ENCODE measurements at places on chromosomes 4 and X.
A peak's percentile ranks its signal among the peaks of the same experiment; 100 is the strongest.

DNA sequence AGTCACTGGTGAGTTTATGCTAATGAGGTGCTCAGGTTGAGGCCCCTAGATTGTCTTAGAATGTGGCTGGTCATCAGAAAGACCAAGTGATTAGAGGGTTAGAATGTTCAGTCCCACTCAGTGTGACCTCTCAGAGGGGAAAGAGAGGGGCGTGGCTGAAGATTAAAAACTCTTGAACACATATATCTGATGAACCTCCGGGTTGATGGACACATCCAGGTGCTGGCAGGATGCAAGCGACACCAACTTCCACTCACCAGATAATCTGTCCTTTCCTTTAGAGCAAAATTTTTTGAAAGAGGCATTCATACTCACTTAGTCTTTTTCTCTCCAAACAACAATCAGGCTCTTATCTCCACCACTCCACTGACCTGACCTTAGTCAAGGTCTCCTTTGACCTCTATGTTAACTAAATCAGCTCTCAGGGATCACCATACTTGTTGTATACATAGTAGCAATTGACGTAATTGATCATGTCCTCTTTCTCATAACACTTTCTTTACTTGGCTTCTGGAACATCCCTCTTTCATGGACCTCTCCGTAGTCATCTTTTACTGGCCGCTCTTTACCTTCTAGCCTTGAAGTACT is 14.2 kb downstream of the FAM47E start:
- no peak for DNase-seq

DNA sequence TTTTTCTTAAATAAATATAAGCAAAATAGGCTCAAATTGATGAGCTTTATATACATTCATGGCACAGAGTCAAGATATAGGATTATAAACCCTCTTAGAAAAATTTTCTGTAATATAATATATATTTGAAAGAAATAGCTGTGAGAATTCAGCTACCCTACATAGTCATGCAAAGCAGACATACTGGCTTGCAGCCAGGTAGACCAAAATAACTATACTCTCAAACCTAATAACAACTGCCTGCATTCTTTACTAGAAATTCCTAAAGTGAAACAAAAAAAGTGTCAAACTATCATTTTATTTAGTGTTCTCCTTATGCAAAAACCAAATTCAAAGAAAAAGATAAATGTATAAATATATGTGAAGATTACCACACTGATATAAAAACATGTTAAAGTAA is 1390.2 kb downstream of the C4orf33 start:
- no peak for DNase-seq

DNA sequence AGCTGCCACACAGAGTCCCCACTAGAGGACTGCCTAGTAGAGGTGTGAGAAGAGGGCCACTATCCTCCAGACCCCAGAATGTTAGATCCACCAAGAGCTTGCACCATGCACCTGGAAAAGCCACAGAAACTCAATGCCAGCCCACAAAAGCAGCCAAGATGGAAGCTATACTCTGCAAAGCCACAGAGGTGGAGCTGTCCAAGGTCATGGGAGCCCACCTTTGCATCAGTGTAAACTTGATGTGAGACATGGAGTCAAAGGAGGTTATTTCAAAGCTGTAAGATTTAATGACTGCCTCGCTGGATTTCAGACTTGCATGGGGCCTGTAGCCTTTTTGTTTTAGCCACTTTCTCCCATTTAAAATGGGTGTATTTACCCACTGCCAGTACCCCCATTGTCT is 1030.1 kb upstream of the GRIA3 start:
- DNase-seq: no peak

- DNase-seq: no peak
Observed at GRCh38 chrX:125005863-125006262, 313.8 kb upstream of the TEX13C start.

GRCh38 chr4:61772126-61772525 is 572.0 kb downstream of the ADGRL3 start:
- DNase-seq: no peak

- DNase-seq: no peak
Observed at GRCh38 chr4:86853209-86853608, 4.0 kb upstream of the SLC10A6 start.

GRCh38 chr4:86556791-86557415 is 37.2 kb upstream of the PTPN13 start:
- DNase-seq: peak; percentile 13

DNA sequence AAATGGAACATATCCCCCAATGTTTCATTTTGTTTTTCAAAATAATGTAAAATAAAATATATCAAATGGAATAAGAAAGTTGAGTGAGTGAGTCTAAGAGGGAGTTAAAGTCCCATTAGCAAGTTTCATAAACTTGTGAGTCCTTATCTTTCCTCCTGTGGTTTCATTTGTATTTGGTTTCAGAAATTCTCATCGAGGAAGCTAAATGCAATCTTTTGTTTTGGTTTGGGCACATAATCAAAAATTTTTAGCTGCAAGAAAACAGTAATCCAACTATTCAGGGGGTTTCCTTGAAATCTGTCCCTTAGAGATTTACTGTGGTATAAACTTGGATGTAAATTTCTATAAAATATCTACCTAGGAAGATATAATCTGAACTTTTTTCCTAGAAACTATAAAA is 124.2 kb downstream of the CAMK2D start:
- no peak for DNase-seq

DNA sequence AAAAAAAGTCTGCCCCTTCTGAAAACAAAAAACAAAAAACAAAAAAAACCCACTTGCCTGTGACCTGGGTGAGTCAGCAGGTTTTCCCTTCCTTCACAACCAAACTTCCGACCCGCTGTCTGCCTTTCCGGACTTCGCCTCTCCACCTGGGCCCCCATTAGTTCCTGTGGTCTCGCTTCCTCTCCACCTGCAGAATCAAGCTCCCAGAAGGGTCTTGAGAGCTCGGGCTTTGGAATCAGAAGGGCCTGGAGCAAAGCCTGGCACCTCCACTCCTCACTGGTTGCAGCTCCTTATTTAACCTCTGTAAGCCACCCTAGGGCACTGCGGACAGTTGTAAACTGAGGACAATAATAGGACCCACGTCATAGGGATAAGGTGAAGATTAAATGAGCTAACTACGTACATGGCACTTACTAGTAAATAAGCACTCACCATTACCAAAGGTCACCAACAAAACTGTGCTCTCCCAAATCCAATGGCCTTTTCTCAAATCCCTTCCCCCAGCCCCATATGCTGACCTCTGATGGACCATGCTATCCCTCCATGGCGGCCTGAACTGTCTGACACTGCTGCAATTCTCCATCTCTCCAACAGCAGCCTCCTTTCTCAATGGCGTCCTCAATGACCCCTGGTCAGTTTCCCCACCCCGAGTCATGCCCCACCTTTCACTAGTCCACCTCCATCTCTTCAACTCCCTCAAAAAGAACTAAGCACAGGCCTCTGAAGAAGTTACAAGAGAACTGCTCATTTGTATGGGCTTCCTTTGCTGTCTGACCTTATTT is 64.2 kb downstream of the IRF2 start:
- DNase-seq: no peak

GRCh38 chr4:123866796-123867195 is 470.2 kb downstream of the SPRY1 start:
- DNase-seq: no peak

- no peak for DNase-seq
Observed at GRCh38 chrX:141960578-141960977, 56.9 kb downstream of the MAGEC1 start.

DNA sequence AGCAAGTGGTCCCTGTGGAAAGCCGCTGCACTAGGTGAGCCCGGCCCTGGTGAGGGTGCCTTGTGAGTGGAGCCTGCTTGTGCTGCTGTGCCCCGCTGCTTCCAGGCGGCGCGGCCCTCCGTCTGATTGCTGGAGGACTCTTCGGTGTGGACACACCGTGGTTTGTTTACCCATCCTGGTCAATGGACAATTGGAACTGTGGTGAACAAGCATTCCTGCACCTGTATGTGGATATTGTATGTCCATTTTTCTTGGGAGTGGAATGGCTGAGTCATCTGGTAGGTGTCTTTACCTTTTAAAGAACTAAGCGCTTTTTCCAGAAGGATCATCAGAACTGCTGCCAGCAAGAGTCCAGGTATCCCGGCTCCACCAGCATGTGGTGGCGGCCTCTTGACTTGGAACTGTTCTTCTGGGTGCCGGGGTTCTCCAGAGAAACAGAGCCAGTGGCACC is 15.6 kb downstream of the MAEA start:
- no peak for DNase-seq

GRCh38 chr4:151226004-151226932 is 50.7 kb upstream of the PRSS48 start:
- DNase-seq: no peak

DNA sequence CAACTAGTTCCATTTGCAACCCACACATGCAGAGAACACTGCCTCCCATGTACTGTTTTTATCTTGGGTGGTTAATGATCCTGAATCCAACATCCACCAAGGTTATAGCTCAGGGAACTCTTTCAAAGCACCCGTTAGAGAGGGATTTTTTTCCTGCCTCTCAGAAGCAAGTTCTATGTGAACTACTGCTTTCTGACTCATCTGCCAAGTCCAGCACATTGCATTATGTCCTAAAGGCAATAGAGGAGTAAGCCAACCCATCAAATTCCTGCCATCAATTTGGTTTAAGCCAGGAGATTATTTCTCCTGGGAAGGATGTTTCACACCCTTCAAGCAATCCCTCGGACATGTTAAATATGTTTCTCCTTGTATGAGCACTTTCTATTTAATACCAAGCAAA is 334.5 kb downstream of the GASK1B start:
- DNase-seq: no peak

DNA sequence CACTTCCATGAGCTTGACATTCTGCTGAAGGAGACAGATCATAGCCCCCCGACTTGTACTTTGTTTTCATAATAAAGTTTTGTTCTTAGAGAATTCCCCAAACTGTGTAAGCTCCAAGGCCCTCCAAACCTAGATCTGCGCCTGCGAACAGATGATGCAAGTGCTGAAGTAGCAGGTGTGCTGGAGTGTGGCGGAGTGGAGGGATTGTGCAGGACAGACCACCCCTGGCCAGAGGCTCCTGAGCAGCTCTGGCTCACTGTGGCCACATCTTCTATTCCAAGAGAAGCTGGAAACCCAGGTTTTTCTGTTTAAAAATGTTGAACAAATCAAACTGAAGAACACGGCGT is 46.4 kb downstream of the TBC1D14 start:
- DNase-seq: no peak

- peak; percentile 77 for DNase-seq
Observed at GRCh38 chr4:77697860-77698590, 92.4 kb downstream of the CXCL13 start.

DNA sequence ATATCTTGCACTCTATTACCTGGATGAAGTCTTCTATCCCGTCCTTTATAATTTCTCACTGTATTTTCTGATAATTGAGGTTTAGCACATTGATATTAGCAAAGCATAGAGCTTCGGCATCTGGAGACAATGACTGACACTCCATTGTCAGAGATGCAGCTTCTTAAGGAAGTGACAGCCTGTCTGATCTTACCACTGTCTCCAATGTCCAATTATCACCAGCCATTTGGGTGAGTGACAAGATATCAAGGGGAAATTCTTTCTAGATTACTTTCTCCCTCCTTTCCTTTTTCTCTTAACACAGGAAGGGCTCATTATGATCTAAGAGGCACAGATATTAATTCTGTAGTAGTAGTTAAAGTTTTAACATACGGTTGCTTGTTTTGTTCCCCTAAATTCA is 86.4 kb downstream of the LDB2 start:
- DNase-seq: no peak

DNA sequence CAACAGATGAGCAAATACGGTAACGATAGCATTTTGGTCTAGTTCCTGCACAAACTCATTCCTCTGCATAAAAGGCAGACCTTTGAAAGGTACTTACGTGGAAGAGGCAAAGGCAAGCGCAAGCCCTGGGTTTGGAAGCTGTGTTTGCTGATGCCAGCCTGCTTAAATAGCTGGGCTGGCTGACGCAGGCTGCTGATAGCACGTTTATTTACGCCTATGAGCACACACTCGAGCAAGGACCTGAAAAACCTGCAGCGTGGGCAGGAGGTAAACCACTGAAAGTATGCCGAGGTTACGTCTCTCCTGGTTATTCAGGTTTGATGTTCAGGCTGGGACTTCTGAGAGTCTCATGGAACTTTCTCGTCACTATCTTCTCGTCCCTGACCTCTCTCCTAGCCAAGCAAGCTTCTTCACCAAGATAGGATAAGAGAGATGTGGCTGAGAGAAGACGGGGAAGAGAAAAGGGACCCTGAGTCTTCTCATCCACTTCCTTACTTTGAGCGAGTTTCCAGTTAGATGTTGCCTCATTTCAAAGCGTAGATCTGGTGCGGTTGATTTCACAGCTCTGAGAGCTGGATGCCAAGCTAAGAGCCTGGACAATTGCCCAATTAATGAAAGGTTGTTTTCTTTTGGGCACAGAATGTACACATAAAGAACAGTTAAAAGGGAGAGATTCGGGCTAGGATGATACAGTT is at the start of gene HOPX:
TSS of gene HOPX (minus strand) at position 139 of the 695 bp plus-strand sequence. CDS start 23,480 bp downstream, outside the sequence.
- no peak for DNase-seq

- peak; percentile 84 for DNase-seq
Observed at GRCh38 chrX:65610040-65610439, 57.4 kb upstream of the MSN start.

DNA sequence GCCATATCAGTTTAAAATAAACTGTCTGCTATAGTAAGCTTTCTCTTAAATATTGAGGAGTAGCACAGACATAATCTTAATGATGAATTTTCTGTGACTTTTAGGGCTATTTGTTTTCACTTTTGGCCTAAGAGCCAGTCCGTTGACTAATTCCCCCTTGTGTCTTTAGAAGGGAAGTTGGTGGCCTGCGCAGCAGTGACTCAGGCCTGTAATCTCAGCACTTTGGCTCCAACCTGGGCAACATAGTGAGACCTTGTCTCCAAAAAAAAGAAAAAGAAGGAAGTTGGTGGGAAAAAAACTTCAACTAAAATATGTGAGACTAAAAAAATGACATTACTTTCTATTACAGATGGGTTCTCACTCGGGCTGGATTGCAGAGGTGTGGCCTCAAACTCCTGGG is 3.4 kb downstream of the NCAPG start:
- no peak for DNase-seq

DNA sequence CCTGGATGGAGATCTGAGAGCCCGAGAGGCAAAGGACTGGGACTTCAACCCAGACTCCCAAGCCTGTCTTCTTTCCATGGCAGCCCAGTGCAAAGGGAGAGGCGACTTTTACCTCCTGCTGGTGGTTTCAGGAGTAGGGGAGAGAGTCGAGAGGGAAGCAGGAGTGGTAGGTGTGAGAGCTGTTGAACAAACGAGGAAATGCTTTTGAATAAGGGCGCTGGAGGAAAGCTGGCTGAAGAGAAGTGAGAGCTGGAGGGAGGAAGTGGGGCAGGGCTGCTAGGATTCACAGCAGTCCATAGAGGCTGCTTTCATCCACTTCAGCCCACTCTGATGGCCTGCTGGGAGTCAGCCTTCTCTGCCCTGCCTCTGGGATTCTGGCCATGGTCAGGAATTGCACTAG is 81.8 kb upstream of the EFNB1 start:
- no peak for DNase-seq

DNA sequence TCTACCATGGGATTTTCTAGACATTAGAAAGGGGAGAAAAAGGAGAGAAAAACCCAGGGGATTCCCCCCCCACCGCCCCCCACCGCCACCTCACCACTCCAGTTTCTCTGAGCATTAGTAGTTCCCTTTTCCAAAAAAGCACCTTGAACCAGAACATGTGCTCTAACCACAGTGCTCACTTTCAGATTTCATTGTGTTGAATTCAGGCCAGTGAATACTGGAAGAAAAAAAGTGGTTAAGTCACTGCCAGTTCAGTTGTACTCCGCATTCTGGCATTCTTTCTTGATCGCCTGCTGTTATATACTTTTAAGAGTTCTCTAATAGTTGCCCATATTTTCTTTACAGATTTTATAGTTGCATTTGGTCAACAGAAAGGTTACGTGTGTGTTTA is 40.9 kb downstream of the JADE3 start:
- DNase-seq: no peak
